Hepatocyte (in vitro differentiated cells): ENCODE measurements at places on chromosomes 7 and 10. TPM values are rescaled to one million over a fixed set of nuclear protein-coding genes. Genes with fewer than 3 reads are reported as not detected.
A peak's percentile ranks its signal among the peaks of the same experiment; 100 is the strongest.

OLAH gene
- polyA plus RNA-seq, result not detected in 2 replicates

GRCh38 chr10:21494191-21495001 lies 31.1 kb downstream of the SKIDA1 start:
- peak; percentile 52 for DNase-seq

GRCh38 chr7:1393421-1393820 lies 65.8 kb downstream of the MICALL2 start:
- DNase-seq, result no peak

DNA sequence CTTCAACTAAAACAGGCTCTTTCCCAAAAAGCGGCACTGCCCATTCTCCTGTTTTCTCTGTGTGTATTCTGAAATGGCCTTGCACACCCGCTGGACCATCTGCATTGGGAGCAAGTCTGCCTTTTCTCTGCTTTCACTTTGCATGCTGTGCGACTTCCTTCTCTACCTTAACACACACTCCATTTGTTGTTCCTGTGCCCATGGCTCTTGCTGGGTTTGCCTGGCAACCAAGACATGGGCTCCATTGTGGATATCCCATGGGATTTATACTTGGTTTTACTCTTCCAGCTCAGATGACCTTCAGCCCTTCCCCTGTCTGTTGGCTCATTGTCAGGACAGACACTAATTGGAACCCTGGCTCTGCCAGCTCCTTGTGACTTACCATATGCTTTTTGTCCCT lies 465.3 kb downstream of the REEP3 start:
- no peak for DNase-seq

LRRC4 gene
- 3.5 and 3.9 TPM in 2 replicates for polyA plus RNA-seq

- no peak for DNase-seq
Measured at GRCh38 chr7:17660116-17660515, 280.2 kb downstream of the SNX13 start.

LRGUK gene
- not detected in 2 replicates for polyA plus RNA-seq

FAM200A gene
- polyA plus RNA-seq, result 3.7 and 4.4 TPM in 2 replicates
